T-helper 17 cell (primary cell): ENCODE measurements at places on chromosomes 13 and 19.

DNA sequence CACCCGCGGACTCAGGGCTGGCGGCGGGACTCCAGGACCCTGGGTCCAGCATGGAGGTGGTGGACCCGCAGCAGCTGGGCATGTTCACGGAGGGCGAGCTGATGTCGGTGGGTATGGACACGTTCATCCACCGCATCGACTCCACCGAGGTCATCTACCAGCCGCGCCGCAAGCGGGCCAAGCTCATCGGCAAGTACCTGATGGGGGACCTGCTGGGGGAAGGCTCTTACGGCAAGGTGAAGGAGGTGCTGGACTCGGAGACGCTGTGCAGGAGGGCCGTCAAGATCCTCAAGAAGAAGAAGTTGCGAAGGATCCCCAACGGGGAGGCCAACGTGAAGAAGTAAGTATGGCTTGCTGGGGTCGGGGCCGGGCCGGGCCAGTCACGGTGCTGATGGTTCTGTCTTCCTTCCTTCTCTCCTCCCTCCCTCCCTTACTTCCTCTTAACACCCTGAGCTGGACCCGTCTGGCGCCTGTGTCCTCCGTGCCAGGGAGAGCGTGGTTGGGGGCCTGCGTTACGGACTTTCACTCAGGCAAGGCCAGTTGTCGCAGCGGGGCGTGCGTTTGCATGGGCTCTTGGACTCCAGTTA is 1.4 kb downstream of the STK11 start:
- no peak for DNase-seq

- no peak for DNase-seq
Measured at GRCh38 chr13:105395041-105395440, 1140.4 kb downstream of the EFNB2 start.

GRCh38 chr13:21548577-21548976 is 55.4 kb downstream of the MICU2 start:
- no peak for DNase-seq

- DNase-seq: no peak
Measured at GRCh38 chr13:28531845-28532387, 37.0 kb upstream of the FLT1 start.

DNA sequence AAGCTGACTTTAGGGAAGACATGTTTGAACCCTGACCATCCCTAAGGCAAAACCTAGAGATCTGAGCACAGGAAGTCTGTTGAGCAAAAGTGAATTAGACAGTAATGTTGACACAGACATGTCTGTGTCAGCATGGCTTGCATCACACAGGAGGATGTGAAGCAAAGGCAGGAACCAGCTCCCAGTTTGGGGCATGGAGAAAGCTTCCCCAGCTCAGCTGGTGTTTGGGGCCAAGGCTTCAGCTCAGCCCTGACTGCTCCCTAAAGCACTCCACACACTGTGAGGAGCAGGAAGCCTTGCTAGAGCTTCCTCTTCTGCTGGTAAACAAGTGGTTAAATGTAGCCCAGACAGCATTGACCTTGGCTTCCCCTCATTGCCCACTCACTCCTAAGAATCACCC is 153.8 kb upstream of the UBL3 start:
- DNase-seq: no peak

- peak; percentile 25 for DNase-seq
Measured at GRCh38 chr13:99351772-99352171, 44.6 kb upstream of the GPR183 start.

GRCh38 chr13:54165581-54166215 is 1137.1 kb downstream of the OLFM4 start:
- DNase-seq: no peak

DNA sequence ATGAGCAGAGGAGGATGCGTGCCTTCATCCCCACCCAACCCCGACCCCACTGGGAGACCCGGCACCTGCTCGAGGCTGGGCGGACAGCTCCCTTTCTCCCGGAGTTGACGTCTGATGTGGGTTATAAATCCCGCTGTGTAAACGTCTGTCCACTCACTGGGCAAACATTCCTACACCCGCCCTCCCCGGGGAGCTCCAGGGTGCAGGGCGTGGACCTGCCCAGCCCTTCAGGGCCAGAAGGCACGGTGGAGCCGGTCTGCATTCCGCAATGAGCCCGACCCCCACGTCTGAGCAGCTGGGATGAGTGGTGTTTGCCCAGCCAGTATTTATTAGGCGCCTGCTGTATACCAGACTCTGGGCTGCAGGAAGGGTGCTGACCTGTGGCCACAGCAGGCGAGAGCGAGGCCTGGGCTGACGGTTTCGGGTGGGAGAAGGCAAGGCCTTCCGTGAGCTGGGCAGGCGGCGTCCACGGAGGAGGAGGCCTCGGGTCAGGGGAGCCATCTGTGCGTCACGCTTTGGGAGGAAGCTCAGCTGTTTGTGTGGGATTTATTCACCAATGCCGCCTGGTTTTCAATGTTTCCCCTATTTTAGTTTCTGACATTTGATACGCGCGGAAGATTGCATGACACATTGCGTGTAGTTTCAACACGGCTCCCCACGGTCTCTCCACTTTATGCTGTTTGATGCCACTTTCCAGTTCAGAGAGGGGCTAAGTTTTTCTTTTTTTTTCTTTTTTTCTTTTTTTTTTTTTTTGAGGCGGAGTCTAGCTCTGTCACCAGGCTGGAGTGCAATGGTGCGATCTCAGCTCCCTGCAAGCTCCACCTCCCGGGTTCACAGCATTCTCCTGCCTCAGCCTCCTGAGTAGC is 2.0 kb downstream of the MISP start:
- DNase-seq: no peak

- no peak for DNase-seq
Measured at GRCh38 chr13:30892966-30893365, 13.1 kb upstream of the MEDAG start.
